ENCODE measurements at places on chromosomes 4 and X.

DNA sequence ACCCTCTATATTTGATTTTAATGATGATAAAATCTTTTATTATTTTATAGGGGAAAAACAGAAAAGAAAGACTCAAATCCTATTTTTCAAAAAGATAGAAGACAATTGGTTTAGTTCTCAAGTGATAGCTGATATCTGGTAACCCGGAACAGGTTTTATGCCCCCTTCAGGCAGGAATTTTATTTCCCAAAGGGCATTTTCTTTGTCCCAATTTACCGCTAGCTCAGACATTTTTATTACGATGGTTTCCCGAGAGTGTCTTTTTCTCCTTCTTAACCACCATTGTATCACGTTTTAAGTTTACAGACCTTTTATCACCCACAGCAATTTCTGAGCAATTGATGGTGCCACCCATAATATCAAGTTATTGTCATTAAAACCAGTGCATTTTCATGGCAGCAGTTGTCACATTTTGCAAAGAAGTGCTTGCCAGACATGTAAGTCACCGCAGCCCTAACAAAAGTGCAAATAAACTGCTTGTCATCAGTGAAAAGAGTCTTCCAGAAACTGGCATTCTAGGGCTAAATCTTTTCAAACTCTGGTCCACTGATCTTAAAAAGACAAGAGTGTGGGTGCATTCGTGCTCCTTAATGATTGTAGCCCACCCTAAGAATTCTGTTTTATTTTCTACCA, 204.8 kb upstream of the VCX start:
- no peak for DNase-seq

- DNase-seq: no peak
Observed at GRCh38 chrX:13985697-13986435, 43.8 kb downstream of the GEMIN8 start.

GRCh38 chr4:163681208-163681821, 186.8 kb downstream of the TMA16 start:
- peak; percentile 68 for DNase-seq

DNA sequence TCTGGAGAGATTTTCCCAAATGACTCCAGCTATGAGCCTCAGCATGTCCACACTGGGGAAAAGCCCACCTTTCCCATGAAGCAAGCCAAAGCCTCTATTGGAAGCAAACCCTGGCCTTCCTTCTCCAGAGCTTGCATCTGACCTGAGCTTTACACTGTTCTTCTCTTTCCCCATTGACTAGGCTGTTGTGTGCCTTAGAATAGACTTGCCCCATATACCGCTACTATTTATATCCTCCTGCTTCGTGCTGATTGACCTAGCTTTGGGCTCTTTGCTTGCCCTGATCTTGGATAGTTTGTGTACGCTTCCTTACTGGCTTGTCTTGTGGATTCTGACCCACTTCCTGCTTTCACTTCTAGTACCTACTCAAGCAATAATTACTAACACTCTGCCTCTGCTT, 30.9 kb downstream of the FAM9B start:
- no peak for DNase-seq

- DNase-seq: no peak
Observed at GRCh38 chr4:168877511-168878491, 132.3 kb downstream of the CBR4 start.

- peak; percentile 86 for DNase-seq
Observed at GRCh38 chrX:23901060-23901459, 6.7 kb downstream of the APOO start.

- no peak for DNase-seq
Observed at GRCh38 chrX:19040373-19040772, 56.5 kb upstream of the PHKA2 start.
